ENCODE measurements at places on chromosomes 6 and 20.

- peak; percentile 38 for DNase-seq
Observed at GRCh38 chr20:9408422-9409300, 105.7 kb upstream of the LAMP5 start.

- DNase-seq, result no peak
Observed at GRCh38 chr6:55941702-55942101, 66.3 kb upstream of the BMP5 start.

DNA sequence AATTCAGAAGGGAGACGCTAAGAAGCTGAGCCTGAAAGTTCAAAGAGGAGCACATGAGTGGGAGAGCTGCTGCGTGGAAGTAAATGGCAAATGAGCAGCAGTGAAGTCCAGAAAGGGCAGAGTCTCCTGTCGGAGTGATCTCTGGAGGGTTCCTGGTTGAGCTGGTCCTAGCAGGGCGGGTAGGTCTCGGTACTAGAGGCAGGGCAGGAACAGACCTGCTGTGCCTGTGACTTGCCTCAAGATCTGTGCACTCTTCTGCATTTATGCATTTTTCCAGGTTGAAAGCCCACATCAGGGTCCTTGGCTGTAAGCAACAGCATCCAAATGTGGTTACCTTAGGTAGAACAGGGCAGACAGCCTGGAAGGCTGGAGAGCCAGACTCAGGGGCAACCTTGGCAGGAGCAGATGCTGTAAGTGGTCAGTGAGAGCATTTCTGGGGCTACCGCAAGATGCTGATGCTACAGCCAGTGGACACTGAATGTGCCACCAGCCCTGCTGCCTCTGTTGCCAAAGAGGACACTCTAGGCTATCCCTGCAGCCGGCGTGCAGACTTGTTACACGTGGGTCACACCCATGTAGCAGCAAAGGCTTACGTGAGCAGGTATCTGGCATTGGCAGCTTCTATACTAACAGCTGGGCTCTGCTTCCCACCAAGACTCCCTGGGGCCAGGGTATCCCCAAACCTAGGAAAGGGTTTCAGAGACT lies 8.4 kb downstream of the DUSP22 start:
- DNase-seq, result no peak

DNA sequence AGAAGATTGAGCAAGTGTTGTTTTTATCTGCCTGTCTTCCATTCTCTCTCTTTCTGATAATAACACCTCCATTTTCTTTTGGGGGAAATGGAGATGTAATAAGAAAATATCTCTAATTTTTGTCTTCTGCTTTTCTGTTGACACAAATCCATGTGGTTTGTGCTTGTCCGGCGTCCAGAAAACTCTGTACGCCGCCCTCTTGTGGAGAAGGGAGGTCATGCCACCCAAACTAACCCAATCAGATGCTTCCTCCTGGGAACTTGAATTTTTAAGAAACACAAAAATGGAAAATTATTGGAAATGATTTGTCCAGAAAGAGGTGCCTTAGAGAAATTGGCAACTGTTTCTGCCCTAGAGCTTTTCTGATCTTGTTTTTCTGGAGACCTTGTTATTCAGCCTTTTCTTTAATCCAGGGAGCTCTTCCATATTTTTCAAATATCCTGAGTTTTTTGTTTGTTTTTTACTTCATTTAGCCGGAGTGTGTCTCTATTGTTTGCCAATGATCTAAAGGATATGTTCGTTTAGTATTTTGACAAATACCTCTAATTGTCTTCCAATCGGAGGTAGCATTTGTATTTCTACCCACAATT lies 17.8 kb upstream of the FNDC1 start:
- peak; percentile 50 for DNase-seq

- no peak for DNase-seq
Observed at GRCh38 chr20:52748285-52748932, 223.7 kb upstream of the TSHZ2 start.

DNA sequence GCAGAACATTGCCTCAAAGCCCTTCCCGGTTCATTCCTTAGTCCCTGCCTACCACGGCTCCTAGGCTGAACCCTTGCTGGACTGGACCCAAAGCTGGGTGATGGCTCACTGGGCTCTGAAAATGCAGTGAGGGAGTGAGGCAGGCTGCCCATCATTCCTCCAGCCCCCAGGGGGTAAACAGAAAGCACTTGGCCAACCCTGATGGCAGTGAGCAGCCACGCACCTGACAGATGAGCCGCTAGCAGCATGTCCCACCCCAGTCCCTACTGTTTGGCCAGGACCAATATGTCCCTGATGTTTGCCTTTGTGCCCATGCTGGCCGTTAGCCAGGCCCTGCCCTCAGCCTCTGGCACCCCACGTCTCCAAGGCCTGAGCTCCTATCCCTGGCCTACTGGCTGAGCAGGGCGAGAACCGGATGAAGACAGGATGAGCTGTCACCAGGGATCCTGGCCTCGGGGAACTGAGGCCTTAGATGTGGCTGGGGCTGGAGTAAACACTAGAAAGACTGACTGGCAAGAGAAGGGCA lies 19.4 kb upstream of the BAK1 start:
- DNase-seq, result no peak

DNA sequence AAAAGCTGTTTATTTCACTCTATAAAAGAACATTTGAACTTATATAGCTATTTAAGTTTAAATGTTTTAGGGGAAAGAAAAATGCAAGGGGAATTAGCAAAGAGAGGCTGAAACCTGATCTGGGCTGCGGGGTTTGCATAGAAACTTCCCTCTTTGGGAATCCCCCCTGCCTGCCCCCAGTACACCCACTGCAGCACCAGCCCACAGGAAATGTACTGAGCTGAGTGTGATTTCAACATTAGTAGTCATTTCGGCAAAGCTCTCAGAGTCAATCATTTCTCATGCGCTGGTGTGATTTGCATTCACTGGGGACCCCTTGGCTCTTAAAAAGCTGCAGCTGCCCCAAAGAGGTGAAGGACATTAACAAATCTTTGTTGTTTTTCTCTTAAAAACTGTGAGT lies 859.4 kb downstream of the MAFB start:
- no peak for DNase-seq

GRCh38 chr6:18861204-18861603 lies 474.1 kb downstream of the RNF144B start:
- no peak for DNase-seq

- peak; percentile 58 for DNase-seq
Observed at GRCh38 chr20:33653218-33653899, 8.8 kb upstream of the C20orf144 start.

GRCh38 chr6:32462609-32463008 lies 22.9 kb downstream of the HLA-DRA start:
- DNase-seq, result no peak

GRCh38 chr6:134174672-134175531 lies 122.5 kb upstream of the SLC2A12 start:
- peak; percentile 85 for DNase-seq

DNA sequence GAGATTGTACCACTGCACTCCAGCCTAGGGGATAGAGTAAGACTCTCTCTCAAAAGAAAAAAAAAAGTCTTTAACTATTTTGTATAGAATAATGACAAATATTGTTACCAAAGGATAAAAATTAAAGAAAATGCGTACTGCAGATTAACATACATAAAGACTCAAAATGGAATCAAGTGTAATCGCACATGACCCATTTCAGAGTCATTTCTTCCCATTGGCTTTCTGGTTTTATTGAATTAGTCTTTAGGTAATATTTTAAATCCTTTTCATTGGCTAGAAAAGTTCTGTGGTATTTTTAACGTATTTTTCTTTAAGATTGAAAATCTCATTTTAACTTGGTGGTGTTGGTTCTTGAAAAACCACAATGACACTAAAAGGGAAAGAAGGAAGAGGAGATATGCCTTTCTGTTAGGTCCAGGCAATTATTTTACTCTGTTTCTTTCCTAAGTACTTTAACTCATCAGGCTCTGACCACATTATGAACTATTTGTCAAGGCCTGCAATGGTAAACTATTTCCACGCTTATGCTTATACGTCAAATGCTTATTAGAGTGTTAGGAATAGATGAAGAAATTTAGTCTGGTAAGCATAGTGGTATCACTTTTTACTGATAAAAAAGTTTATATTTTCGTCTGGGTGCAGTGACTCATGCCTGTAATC lies 52.3 kb downstream of the PLEKHG1 start:
- DNase-seq, result peak; percentile 42

GRCh38 chr20:1818895-1819294 lies 76.3 kb upstream of the SIRPA start:
- DNase-seq, result no peak

GRCh38 chr6:84017709-84018452 lies 15.7 kb upstream of the MRAP2 start:
- DNase-seq, result no peak

DNA sequence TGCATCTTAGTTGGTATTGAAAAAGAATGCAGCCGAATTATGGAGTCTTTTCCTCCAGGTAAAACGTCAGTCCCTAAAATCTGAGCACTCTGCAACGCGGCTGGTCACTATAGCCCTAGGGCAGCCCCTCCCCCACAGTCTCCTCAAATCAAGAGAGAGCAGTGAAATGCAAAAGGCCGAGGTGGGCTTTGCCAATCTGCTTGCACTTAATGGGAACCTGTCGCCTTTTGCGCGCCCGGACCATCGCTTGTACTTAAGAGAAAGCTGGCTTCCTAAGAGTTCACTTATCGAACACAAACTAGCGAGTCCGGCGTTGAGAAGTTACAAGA lies 447 bp downstream of the MCM3 start:
- DNase-seq, result peak; percentile 20

DNA sequence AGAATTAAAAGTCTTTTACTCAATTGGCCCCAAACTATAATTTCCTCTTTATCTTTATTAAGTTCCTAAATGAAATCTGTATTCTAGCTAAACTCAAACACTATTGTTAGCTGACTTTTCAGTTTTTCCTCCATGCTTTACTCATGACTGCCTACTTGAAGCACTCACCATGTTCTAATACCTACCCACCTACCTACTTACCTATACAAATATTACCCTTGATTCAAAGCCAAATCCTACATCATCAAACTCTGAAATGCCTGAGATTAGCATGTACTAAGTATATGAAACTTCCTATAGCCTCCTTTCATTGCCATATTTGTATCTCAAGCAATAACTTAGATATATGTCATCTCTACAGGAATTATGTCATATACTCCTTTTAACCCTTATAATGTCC lies 259.7 kb downstream of the HDGFL1 start:
- DNase-seq, result no peak
